CD4-positive, alpha-beta T cell treated with Interleukin-2 at 100 ng/mL for 4 hours (primary cell): ENCODE measurements at places on chromosomes 4 and X.

- peak; percentile 2 for DNase-seq
Measured at GRCh38 chrX:101206471-101206870, 13.1 kb upstream of the DRP2 start.

GRCh38 chr4:76377481-76377901, 43.5 kb downstream of the CCDC158 start:
- no peak for DNase-seq

DNA sequence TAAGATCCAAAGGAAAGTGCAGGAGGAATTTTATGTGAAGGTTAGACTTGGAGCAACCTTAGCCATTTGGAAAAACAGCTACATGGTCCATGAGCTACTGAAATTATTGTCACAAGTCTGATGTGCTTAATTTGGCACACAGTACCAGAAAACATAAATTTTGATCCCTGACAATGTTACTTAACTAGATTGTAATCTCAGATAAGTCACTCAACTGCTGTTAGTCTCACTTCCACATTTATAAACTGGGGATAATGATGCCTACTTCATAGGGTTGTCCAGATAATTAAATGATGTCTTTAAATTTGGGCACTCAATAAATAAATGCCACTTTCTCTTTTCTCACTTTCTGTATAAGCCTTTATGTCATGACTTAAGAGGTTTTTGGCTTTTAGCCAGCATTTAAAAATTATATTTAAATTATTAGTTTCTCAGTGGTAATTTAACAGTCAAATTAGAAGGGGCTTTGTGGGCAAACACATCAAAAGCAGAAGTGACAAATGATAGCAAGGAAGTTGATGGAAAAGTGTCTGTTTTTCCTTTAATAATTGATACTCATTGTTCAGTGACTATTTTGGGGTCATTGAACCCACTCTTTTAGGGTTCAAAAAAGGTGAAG, 58.3 kb downstream of the PAQR3 start:
- DNase-seq = no peak

DNA sequence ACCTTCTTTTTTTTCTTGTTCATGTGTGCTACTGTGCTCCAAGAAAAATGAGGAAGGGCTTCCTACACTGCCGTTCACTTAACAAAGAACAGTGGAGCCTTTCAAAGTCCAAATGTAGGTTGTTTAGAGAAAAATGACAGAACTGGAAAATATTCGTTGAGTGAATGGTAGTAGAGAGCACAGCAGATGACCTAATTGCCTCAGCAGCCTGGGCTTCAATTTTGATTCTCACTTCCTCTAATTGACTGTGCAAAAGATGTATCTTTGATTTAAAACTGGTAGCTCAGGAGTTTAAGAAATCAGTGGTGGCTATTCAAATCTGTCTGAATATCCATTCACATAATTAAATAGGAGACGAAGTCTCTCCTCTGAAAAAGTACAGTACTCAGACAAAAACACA, 5.2 kb downstream of the NLGN4X start:
- no peak for DNase-seq

GRCh38 chrX:134622056-134622812, 36.0 kb downstream of the PLAC1 start:
- no peak for DNase-seq

DNA sequence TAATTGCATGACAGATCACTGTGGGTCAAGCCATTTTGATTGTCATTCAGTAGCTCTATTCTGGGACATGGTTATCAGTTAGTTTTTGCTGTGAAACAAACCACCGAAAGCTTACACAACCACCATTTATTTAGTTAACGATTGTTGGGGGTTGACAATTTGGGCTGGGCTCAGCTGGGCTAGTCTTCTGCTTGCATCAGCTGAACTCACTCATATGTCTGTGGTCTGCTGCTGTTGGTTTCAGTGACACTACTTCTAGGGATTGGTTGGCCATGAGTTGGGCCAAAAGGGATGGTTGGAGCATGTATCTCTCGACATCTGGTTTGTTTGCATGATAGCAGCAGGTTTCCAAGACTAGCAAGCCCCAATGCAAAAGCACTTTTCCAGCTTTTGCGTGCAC, 5.3 kb upstream of the SMIM10 start:
- DNase-seq = no peak

DNA sequence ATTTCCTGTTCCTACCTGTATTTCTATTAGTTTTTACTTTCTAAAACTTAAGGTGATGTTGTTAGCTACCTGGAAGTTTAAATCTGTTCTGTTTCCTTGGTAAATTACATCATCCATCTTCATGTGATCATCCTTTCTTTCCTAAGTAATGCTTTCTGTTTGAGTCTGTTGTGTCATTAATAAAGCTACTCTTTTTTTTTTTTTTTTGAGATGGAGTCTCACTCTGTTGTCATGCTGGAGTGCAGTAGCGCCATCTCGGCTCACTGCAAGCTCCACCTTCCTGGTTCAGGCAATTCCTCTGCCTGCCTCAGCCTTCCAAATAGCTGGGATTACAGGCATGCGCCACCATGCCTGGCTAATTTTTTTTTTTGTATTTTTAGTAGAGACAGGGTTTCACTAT, 73.3 kb downstream of the FIP1L1 start:
- DNase-seq = no peak

GRCh38 chr4:88802585-88803286, 105.1 kb upstream of the NAP1L5 start:
- no peak for DNase-seq

GRCh38 chr4:173498771-173499170, 31.3 kb downstream of the HAND2 start:
- no peak for DNase-seq

DNA sequence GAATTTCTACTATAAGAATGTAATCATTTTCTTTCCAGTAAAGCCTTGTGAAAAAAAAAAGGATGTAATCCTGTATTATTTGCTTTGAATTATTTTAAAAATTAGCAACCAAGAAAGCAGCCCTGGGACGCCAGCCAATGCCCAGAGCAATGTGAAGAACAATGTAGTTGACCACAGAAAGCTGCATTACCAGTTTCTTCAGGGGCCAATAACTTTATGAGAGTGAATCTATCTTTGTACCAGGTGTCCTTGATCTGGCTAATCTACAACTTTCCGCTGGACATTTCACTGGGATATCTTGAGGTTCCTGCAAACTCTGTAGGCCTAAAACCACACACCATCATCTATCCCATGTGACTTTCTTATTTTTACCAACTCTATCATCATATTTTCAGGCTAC, 7.6 kb upstream of the KLHL2 start:
- DNase-seq = no peak

- peak; percentile 7 for DNase-seq
Measured at GRCh38 chr4:84971319-84971932, 4.9 kb upstream of the WDFY3 start.

- DNase-seq = no peak
Measured at GRCh38 chrX:151478058-151478457, 81.1 kb downstream of the VMA21 start.

DNA sequence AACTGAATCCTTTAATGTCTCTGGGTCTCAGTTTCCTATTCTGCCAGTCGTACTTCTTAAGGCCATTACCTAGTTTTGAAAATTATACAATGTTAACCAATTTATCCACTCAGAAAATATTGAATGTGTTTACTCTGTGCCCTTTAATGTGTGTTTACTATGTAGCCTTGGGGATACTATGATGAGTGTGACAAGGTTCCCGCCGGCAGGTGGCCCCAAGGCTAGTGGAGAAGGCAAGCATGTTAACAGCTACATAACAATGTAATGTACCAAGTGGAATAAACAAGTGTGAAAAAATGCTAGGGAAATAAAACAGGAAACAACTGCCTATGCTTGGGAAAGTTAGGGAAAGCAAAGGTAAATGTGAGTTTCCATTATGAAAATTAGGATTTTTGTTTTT, 187.3 kb upstream of the MBNL3 start:
- DNase-seq = no peak

- DNase-seq = no peak
Measured at GRCh38 chr4:10079256-10079655, 37.3 kb downstream of the WDR1 start.

- DNase-seq = no peak
Measured at GRCh38 chr4:88481537-88481936, 24.6 kb downstream of the HERC5 start.

DNA sequence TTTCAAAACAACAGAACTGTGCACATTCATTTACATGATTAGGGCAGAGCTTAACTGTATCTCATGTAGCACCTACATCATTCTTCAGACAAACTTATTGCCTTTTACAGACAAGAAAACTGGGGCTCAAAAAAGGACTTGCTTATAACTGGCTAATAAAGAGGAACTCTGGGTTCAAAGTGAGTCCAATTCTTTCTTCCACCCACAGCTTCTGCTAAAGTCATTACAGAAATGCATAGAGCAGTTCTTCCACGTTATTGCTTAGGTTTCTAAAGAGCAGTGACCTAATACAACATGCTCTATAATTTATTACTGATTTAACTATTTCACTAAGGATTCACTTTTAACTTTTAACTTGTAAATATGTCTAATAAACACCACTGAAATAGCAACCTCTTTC, 60.6 kb downstream of the ELOVL6 start:
- no peak for DNase-seq

DNA sequence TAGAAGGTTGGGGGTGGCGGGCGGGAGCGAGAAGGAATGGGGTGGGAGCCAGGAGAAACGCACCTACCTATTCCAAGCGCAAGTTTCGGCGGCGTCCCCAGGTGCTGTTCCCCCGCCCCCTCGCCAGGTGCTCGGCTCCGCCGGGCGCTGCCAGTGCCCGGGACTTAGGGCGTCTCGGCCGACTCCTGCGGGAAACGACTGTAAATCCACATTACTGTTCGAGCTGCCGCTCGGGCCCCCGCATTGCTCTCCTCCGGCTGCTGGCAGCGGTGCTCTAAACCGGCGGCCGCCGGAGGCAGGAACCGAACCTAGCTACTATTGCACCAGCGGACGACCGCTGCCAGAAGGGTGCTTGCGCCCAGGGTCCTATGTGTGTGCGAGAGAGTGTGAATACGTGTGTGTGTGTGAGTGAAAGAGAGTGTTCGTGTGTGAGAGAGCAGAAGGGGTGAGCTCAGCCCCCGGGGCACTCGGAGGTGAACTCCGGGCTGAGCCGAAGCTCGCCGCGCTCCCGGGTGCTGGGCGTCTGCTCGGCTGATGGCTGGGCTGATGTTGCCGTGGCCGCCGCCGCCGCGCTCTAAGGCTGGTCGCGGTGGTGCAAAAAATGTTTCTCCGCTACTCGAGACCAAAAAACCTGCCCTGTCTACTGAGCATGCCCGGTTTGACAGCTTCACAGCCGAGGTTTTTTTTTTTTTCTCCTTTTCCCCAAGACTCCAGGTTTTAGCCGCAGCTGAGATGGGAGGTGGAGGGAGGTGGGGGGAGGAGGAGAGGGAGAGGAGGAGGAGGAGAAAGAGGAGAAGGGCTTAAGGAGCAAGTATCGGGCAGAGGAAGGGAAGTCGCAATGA, 115.7 kb upstream of the TEX13C start:
- DNase-seq = no peak

GRCh38 chrX:151815398-151815797, 80.9 kb downstream of the CNGA2 start:
- DNase-seq = no peak

- no peak for DNase-seq
Measured at GRCh38 chrX:151391722-151392121, 5.3 kb upstream of the VMA21 start.

GRCh38 chrX:139201924-139202323, 328.6 kb upstream of the F9 start:
- no peak for DNase-seq

- no peak for DNase-seq
Measured at GRCh38 chrX:100700809-100701208, 31.1 kb downstream of the SYTL4 start.

DNA sequence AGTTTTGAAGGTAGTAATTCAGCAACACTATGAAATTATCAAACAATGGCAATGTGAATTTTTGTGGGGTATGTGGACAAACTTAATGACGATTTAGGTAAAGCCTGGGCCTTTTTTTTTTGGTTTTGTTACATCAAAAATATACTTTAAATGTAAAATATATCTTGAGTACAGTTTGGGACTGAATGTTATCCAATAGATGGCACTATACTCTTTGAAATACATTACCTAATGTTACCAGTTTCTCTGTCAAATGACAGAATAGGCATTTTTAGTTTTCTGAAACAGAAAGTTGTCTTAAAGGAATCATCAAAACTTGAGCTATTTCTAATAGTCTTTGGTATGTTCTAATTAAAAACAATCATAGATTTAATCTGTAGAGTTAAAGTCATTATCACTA, 1651.9 kb downstream of the C4orf33 start:
- DNase-seq = no peak

- DNase-seq = no peak
Measured at GRCh38 chr4:170697845-170698244, 608.1 kb upstream of the AADAT start.

DNA sequence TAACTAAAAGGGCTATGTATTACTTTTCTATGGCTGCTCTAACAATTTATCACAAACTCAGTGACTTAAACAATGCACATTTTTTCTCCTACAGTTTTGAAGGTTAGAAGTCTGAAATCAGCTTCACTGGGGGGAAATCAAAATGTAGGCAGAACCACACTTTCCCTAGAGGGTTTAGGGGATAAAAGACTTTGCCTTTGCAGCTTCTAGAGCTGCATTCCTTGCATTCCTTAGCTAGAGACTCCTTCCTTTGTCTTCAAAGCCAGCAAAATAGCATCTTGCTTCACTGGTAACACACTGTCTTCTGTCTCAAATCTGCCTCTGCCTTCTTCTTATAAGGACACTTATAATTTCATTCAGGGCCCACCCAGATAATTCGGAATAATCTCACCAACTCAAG, 152.4 kb upstream of the SPIN4 start:
- DNase-seq = no peak

DNA sequence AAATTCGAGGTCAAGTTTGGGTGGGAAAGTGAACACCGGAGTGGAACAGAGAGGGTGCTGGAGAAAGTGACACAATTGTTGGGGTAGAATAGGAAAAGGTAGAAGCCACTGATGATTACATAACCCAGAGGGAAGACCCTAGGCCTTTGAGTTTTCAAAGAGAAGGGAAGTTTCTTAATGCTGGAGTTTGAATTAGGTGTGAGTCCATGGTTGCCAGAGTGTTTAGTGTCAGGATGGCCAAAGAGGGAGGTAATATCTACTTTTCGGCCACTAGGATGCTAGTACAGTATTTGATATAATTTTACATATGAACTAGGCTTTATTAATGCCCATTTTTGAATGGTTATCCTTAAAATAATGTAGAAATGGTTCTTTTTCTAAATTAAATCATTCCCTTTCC, 5.4 kb downstream of the BCORL1 start:
- no peak for DNase-seq
